ENCODE measurements at places on chromosomes 4 and X. TPM values are rescaled to one million over a fixed set of nuclear protein-coding genes. Genes with fewer than 3 reads are reported as not detected.

DNA sequence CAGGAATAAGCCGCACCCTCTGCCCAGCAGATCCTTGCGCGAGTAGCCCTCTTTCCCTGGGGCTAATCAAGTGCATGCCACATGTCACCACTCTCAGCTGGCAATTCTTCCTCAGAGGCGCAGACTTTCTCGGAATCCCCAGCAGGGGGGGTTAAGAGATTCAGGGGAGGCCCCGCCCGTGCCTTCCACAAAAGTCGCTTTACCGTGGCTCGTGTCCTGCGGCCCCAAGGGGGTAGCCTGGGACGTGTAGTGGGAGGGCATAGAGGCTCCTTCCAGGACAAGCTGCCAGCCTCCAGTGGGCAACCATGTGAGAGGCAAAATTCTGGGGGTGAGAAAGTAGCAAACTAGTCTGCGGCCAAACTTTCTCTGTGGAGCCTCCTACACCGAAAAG, 652 bp downstream of the SRPX start:
- DNase-seq = peak; percentile 61

- DNase-seq = no peak
Observed at GRCh38 chr4:8759987-8760386, 111.7 kb downstream of the HMX1 start.

DNA sequence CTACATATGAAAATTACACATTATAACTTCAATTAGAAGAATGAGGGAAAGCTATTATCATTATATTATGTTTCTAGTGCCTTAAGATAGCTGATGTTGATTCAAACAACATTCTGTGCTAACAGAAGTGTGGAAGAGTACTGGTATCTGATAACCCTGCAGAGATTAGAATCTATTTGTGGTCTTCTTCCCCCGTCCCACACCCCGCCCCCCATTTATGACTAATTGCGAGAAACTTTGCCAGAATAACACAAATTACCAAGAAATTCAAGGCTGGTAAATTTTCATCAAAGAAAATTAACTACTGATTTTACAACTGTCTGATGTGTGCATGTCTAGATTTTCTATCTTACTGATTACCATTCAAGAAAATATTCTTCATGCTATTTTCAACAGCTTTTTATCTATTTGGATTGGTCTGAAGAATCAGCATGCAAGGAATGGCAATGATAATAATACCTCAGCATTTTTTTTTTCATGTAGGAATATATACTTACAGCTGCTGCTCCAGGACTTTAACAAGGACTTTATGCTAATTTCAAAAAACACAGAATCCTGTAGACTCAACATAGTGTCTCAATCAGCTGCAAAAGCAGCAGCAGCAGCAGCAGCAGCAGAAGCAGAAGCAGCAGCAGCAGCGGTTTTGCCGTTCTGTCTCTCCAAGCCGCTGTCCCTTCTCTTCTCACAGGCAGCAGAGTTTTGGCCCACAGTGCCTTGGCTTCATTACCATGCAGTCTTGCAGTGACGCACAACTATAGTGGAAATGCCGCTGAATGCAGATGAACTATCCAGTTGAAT, 126.7 kb downstream of the FRYL start:
- DNase-seq = peak; percentile 73

- DNase-seq = no peak
Observed at GRCh38 chr4:141647966-141648365, 11.6 kb downstream of the IL15 start.

DNA sequence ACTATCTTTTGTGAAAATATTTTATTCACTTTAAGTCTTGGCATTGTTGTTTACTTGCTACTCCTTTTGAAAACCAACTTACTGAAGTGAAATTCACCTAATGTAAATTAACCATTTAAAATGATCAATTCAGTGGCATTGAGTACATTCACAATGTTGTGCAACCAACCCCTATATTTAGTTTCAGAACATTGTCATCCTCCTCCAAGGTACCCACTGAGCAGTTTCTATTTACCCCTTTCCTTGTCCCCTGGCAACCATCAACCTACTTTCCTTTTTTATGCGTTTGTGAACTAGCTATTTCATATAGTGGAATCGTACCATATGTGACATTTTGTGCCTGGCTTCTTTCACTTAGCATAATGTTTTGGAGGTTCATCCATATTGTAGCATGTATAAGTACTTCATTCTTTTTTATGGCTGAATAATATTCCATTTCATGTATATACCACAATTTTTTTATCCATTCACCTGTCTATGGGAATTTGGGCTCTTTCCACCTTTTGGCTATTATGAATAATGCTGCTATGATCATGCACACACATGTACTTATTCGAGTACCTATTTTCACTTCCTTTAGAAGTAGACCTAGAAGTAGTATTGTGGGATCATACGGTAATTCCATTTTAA, 85.0 kb downstream of the WWC2 start:
- DNase-seq = no peak

GRCh38 chrX:135596495-135596894, 76.0 kb downstream of the INTS6L start:
- peak; percentile 37 for DNase-seq

DNA sequence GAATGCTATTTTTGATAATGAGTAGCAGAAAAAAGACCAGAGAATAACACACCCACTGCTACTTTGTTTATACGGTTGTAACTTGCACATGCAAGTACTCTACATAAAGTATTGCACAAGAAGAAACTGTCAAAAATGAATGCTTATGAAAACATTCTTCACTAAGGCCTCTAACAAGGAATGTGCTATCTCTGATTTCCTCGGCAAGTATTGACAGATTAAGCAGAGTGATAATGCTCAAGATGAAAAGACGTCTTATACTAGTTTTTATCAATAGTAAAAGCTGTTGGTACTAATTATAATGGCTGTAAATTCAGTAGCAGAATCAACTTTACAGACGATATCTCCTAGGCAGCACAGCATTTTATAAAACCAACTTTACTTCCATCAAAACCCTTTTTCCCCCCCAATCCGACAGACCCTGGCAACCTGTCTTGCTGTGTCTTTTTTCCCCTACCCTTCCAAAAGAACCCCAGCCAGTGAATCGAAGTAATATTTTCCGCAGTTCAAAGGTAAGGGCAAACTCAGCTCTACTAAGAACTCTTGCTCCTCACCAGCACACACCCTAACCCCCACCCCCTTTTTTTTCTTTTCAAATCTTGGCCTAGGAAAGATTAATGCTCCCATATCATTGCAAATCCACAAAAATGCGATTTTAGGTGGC, 1.5 kb downstream of the FRYL start:
- DNase-seq = no peak

DNA sequence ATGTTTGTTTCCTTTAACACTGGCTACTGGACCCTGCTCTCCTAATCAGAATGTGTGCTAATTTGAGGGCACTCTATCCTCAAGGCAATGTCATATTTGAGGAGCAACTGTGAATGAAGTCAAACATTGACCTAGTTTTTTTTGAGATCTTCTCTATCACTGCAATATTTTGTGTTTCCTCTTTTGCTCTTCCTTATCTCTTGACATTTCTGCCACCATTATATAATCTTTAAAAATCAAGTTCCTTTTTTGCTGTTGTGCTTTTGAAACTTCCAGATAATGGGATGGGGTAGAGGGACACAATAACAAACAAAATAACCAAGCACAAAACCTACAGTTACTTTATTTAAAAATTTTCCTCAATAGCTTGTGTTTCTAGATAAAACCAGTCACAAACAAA, 7.4 kb upstream of the WDFY3 start:
- DNase-seq = no peak

- no peak for DNase-seq
Observed at GRCh38 chr4:83356899-83357661, 22.4 kb upstream of the HPSE start.

DNA sequence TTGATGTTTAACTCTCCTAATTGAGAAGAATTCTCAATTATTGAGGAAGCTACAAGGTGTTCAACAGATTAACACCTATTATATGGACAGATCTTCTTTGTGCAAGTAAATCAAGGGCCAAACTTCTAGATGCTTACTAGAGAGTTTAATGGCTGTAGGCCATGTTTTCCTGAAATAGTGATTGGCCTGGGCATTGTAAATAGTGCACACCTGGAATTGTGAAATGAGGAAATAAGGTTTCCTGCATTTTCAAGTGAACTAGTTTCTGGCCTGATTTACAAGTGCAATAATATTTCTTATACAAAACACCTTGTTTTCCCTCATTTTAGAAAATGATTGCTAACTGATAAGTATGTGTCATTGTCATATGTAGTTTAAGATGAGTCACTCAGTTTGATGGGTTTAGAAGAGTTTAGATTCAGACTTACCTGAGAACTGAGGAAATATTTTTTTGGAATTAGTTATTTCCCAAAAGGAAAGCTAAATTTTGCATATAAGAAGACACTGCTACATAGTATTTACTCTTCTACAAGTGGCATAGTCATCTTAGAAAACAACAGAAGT, 21.2 kb downstream of the AFF1 start:
- no peak for DNase-seq

DNA sequence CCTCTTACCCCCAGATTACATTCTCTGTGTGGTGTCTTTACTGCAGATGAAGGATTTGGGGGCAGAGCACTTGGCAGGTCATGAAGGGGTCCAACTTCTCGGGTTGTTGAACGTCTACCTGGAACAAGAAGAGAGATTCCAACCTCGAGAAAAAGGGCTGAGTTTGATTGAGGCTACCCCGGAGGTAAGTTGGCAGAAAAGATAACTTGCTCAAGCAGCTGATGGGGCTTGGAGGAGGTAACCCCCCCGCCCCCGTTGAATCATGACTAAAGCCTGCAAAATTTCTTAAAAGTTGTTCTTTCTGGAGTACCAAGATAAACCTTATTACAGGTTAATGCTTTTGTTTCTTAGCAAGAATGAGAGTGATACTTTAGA, 1.5 kb downstream of the CCNG2 start:
- no peak for DNase-seq

GRCh38 chrX:43975796-43976195, 2.6 kb upstream of the NDP start:
- no peak for DNase-seq

DNA sequence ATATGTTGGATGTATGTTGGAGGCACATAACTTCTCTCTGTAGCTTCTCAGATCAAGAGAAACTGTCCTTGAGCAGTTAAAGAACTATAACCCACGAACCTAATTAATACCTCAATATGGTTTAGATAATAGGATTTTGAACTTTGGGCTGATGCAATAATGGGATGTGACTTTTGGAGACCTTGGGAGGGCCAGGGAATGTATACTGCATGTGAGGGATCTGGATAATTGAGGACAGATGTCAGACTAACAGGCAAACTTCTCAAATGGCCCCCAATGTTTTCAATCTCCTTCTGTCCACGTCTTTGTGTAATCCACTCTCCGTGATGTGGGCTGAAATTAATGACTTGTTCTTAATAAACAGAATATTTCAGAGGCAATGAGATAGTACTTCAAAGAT, 202.2 kb upstream of the FAT4 start:
- no peak for DNase-seq

DNA sequence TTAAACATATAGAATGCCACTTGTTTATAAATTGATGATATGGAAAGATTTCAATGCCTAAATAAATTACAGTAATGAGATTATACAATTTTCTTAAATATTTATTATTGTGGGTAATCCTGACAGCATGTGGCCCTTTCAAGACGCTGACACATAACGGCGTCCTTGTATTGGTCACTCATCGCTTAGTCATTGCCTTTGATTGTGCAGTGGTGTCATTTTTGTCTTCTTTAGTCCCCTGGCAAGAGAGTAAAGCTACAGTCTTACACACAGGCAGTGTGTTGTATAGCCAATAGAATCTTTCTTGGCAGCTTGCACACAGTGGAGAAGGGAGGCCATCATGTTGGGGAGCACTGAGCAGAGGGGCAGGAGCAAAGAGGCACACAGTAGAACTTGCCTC, 361.8 kb upstream of the GALNT7 start:
- no peak for DNase-seq

- DNase-seq = no peak
Observed at GRCh38 chr4:70306076-70306475, 28.7 kb upstream of the CABS1 start.

DNA sequence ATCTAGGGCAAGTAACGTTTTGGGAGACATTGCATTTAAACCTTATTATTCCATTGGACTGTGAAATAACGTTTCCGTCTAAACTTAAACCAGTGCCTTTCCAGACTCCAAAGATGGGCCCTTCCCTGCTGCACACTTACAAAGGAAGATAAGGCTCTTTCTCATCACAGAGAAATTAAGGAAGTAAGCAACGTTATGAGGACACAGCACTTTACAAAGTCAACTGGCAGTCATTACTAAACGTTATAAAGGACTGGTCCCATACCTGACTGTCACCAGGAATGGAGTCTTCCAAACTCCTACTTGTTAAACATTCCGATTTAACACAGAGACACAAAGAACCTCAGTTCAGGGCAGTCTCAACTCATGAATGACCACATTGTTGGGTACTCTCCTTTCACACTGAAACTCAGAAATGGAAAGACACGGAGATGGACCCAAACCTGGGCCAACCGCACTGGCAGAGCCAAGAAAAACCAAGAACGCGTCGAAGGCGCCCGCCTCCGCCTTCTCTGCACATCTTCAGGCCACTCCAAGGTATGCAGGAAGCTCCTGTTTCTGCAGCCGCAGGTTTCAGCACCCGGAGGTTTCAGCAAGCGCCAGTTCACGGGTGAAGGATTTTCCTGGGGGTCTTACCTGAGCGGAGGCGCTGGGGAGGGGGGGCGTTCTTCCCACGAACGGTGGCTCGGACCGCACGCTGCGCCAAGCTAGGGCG, 670 bp downstream of the PAPSS1 start:
- no peak for DNase-seq

GRCh38 chrX:70664726-70665125, 220.1 kb downstream of the DLG3 start:
- DNase-seq = no peak

DNA sequence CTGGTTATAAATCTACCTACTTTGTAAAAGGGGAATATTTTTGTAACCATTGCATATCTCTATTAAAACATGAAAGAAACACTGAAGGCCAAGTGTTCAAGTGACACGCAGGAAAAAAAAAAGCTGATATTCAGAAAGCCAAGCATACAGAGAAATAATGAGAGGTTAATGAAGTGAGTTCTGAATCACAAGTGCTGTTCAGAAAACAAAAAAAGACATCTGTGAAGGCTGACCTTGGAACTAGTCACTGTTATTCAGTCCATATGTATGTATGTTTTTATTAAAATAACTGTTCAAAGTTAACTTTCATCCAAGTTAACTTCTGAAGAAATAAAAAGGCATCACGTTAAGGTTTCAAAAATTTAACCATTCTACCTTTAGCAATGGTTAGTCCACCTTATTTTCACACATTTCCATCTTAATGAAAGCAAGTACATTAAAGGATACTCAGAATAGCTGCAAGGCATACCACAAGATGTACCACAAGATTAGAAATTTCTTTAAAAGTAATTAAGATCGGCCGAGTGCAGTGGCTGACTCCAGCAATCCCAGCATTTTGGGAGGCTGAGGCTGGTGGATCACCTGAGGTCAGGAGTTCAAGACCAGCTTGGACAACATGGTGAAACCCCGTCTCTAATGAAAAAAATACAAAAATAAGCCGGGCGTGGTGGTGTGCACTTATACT, 31.4 kb downstream of the SH3RF1 start:
- no peak for DNase-seq

- no peak for DNase-seq
Observed at GRCh38 chr4:48575964-48576363, 85.9 kb downstream of the ZAR1 start.

Gene CLTRN
- total RNA-seq = 0.94 TPM

Gene ZNF674
- total RNA-seq = 2.7 TPM

Gene TKTL1
- total RNA-seq = 14.0 TPM

Gene SEL1L3
- 3.2 TPM for total RNA-seq

Gene TENT5D
- not detected for total RNA-seq

Gene IL3RA
- total RNA-seq = 6.4 TPM

Gene FAM47A
- total RNA-seq = not detected

Gene SHOX
- total RNA-seq = not detected

Data from Right ventricle myocardium superior (tissue), 1 donor.